ENCODE measurements at places on chromosomes 16 and 17. TPM values are rescaled to one million over a fixed set of nuclear protein-coding genes. Genes with fewer than 3 reads are reported as not detected.

Gene IGFALS
- total RNA-seq = 0.33 TPM

Gene PABPN1L
- not detected for total RNA-seq

Gene SDK2
- 2.9 TPM for total RNA-seq

Gene FOXJ1
- total RNA-seq = not detected

Gene APOH
- total RNA-seq = not detected

Gene NPIPA8
- total RNA-seq = 11.0 TPM

DNA sequence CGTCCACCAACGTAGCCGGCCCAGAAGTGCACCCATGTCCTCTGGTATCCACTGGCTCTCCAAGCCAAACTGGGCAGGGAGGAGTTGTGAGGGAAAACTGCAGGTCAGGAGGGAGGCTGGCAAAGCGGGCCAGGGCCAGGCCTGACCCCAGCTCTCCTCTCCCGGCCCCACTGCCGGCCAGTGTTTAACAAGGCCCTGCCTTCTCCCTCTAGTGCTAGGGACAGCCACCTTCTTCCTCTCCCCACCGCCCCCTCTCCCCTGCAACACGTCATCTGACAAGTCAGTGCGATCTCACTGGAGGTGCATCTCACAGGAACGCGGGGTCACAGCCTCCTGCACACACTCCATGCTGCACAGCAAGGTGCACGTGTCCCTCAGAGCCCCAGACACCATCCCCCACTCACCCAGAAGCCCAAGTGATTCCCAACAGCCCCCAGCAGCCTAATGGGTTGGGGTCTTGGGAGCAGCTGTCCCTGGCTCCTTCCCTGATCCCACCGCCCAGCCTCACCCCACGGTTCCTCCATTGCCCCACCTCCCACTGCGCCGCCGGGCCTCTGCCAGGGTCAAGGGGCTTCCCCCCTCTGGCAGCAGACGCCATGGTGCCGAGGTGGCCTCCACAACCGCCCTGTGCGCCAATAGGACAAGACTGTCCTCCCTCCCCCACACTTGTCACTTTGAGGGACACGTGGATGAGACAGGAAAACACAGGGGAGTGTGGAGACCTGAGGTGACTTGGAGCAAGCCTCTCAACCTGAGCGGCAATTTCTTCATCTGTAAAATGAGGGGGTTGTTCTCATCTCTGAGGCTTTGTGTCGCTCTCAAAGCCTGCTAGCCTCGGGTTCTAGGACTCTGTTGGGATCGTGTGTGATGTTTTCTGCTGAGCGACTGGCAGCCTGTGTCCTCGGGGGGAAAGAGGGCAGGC, 1.1 kb upstream of the ACE start:
- no peak for DNase-seq

DNA sequence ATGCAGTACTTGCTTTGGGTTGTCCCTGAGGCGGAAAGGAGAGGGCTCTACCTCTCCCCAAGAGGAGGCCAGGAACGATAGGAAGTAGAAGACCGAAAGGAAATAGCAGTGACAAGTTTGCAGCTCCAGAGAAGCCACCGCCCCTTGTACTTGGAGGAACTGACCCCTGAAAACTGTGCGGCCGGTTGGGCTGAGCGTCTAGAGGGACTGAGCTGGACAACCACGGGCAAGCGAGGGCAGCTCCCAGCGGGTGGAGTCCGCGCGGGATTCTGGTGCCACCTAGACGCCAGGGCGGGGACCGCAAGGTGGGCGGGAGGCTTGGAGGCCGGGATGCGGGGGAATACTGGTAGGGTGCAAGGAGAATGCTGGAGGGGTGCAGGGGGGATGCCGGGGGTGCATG, 1.3 kb upstream of the SLC6A4 start:
- no peak for DNase-seq

GRCh38 chr16:1441391-1441829, 2.9 kb downstream of the CCDC154 start:
- no peak for DNase-seq

- no peak for DNase-seq
Measured at GRCh38 chr16:11035096-11035495, 90.7 kb downstream of the CLEC16A start.

- peak; percentile 85 for DNase-seq
Measured at GRCh38 chr17:48023400-48024148, 14.0 kb downstream of the COPZ2 start.

DNA sequence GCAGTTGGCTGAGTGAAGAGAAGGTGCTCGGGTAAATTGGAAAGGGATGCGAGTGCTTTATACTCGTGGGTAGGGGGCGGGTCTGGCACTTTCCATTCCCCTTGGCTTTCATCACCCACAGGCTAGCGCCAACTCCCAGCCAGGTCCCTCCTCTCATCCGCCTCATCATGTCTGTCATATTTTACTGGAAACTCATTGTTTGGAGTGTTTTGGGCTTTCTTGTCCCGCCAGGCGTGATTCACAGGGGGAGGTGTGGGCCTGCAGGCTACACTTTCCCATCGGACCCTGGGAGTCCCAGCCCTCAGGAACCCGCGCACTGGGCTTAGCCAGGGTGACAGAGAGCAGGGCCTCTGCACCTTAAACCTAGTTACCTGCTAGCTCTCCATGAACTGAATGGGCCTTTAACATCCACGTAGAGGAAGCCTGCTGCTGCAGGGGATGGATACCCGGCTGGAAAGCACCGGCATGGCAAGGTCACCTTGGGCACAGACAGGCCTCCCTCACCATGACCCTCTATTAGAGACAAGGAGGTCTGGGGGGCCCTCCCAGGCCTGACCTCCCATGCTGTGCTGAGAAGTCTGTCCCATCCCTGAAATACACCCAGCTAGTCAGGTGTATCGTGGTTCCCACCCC, at the start of gene KRT14:
Gene KRT14, minus strand, starts transcription at position 33 of the 633 bp plus-strand sequence. CDS start 61 bp downstream, outside the sequence.
- no peak for DNase-seq

GRCh38 chr17:15122857-15123256, 142.3 kb downstream of the PMP22 start:
- no peak for DNase-seq

- no peak for DNase-seq
Measured at GRCh38 chr16:28254158-28254557, 38.2 kb upstream of the SBK1 start.

DNA sequence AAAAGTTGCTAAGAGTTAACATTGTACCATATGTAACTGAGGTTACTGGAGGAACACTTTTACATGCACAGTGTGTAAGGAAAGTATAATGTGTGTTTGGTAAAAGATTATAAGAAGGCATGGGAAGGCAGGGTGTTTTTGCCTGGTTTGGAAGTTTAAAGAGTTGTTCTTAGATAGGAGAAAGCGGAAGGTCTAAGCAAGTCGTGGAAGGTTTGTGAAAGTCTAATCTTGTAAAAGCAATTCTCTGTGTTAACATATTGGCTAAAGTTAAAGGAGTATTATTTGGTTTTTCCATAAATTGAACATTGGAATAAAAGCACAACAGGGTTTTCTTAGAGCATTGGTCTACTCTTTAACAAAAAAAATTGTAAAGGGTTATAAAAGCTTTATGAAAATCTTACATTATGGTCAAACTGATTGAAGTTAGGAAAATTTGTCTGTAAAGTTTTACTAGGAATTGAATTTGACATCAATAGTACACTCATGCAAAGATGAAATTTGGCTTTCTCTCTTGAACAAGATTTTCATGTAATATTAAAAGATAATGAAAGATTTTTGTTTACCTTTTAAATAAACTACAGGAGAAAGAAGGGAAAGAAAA, 4.7 kb upstream of the CANT1 start:
- DNase-seq = no peak

- no peak for DNase-seq
Measured at GRCh38 chr17:66474806-66475497, 172.5 kb downstream of the PRKCA start.

DNA sequence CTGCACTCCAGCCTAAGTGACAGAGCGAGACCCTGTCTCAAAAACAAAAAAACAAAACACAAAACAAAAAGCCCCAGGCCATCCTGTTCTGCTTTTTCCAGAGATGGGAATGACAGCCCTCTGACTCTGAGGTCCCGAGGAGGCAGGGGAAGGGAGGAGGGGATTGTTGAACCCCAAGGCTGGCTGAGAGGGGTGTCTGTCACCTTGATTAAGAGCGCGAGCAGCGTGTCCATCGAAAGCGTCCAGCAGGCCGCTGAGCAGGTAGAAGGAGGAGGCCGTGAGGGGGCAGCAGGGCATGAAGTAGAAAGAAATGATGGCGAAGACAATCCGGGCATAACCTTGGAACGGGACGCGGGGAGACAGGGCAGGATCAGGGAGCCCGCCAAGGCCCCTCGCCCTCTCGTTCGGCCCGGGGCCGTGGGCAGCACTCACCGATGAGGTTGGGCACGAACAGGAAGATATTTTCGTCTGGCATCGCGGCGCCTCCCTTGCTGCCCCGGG, 593 bp downstream of the CDIPT start:
- DNase-seq = no peak

DNA sequence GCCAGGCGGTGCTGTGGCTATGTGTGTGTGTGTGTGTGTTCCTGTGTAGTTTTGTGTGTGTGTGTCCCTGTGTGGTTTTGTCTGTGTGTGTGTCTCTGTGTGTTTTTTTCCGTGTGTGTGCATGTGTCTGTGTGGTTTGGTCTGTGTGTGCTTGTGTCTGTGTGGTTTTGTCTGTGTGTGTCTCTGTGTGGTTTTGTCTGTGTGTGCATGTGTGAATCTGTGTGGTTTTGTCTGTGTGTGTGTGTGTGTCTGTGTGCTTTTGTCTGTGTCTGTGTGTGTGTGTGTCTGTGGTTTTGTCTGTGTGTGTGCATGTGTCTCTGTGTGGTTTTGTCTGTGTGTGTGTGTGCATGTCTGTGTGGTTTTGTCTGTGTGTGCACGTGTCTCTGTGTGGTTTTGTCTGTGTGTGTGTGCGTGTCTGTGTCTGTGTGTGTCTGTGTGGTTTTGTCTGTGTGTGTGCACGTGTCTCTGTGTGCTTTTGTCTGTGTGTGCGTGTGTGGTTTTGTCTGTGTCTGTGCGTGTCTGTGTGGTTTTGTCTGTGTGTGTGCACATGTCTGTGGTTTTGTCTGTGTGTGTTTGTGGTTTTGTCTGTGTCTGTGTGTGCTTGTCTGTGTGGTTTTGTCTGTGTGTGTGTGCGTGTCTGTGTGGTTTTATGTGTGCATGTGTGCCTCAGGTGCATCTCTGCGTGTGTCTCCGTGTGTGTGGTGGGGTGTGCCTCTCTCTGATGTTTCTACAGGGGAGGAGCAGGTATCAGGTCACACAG, 62.3 kb downstream of the ZDHHC7 start:
- no peak for DNase-seq

DNA sequence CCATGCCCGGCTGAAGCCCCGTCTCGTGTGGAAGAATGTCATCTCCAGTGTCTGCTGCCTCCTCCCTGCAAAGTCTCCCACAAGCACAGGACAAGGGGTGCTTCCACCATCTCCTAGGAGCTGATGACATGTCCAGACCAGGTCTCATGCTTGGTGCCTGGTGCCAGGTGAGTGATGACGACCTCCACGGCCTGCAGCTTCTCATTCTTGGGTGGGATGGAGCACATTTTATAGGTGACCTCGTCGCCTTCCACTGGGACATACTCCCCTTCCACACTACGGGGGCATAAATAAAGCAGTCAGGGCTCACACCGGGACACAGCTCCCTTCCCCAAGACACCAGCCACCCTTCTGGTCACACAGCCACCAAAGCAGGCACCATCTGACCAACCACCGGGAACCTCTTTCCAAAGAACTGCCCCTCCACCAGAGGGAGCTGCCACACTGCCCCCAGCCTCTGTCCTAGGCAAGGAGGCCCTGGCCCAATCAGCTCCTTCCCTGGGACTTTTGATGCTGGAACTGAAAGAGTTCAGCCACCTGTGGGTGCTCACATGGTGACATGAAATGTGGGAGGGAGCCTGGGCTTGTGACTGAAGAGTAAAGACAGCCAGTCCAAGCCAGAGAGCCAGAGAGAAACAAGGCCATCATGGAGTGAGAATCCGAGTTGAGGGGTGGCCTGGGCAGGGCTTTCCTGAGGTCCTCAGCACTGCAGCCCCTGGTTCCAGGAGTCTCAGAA, 13.6 kb downstream of the CARHSP1 start:
- DNase-seq = no peak

GRCh38 chr17:66750781-66751543, 84.0 kb upstream of the CACNG5 start:
- no peak for DNase-seq

GRCh38 chr16:19406891-19407491, 10.7 kb upstream of the TMC5 start:
- DNase-seq = no peak

DNA sequence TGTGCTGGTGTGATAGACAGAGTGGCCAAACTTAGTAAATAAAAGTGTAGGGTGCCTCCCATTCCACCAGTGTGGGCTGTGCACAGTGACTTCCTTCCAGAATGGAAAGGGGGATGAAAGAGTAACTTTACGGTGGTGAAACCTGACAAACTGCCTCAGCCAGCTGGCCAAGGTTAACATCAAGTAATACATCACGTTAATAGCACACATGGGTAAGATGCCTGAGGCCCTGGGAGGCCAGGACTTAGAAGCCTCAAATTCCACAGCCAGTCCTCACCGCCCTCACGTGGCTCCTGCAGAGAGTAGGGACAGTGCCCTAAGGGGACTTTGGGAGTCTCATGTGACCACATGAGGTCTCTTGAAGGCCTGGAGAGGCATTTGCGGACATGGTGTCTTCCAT, 14.1 kb downstream of the RMI2 start:
- peak; percentile 82 for DNase-seq

DNA sequence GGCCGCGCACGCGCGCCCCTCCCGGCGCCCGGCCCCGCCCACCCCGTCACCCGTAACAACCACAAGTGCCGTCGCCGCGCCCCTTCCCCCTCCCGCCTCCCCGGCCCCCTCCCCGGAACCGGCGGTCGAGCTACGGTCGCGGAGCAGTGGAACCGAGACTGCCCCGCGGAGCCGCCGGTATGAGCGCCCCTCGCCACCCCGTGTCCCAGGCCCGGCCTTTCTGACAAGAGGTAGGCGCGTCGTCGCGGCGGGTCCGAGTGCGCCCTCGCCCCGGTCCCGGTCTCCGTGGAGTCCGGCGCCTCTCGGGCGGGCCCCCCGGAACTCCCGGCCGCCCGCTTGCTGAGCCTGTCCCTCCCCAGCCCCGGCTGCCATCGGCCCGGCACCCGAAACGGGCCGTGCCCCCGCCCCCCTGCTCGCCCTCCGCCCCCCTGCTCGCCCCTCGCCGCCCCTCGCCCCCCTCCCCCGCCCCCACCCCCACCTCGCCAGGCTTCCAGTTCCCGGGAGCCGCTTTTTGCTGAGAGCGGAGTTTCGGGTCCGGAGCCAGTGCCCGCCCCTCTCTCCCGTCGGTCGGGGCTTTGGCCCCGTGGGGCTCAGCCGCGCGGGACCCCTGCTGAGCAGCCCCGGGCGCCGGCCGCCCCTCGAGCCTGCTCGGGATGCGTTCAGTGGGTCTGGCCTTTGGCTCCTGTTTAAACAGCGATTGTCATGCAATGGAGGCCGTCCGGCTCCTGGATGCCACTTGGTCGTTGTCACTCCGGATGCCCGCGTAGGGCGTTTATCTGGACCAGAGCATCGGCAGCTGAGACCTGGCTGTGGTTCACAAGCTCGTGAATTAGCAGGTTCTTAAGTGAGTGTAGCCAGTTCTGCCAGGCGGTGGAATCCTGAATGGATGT, at the start of gene SEC14L1:
Gene SEC14L1, plus strand, starts transcription at position 92 of the 890 bp plus-strand sequence. CDS start 2,628 bp downstream, outside the sequence.
- no peak for DNase-seq

Data from breast epithelium (tissue), 4 donors.